ENCODE measurements at places on chromosomes 5 and 9. TPM values are rescaled to one million over a fixed set of nuclear protein-coding genes. Genes with fewer than 3 reads are reported as not detected.

GRCh38 chr5:21195145-21195544, 1207.1 kb upstream of the CDH18 start:
- DNase-seq, result no peak

- no peak for DNase-seq
These were observed 1.2 kb downstream of the SPATA24 start for GRCh38 chr5:139402561-139403158.

DNA sequence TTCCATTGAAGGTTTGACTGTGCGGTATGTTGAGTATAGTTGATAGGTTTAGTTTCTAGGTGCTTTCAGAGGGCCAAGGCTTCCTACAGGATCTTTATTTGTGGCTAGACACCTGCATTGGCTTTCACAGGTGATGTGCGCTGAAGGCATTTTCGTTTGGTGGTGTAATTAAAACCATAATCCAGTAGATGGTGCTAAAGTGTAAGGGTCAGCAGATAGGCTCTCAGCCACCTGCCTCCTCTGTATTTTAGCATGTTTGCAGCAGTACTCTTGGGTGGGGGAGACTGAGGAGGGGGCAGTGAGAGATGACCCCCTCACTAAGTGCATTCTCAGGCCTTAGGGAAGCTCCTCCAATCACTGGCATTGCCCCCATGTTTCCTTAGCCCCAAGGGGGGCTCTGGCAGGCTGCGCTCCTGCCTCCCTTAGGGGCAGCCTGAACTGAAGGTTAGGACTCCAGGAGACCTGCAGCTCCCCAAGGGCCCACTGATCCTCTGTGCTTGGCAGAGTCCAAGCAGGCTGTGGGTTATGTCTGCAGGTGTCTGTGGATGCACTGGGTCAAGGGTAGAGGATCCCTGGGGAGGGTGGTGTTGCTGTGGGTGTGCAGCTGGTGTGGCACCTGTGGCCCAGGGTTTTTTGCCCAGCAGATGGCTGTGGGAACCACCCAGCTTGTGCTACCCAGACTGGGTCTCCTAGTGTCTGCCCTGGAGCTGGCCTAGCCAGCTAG, 23.4 kb downstream of the CDK20 start:
- no peak for DNase-seq

DNA sequence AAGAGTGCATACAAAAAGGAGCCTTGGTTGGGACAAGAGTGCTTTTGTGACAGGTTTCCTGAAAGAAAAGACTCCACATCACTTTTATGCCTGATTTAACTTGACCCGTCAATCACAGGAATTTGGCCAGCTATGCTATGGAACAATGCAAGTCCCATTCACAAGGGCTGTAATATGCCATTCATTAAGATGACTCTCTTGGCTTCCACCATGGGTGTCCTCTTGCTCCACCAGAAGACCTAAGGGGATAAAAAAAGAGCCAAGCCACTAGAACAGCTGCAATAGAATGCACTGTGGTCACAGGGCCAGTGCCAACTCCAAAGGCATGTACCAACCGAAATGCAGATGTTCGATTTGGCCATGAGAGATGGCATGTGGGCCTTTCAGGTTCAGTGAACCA, 480.1 kb upstream of the MPDZ start:
- DNase-seq, result no peak

ARID3C gene
- total RNA-seq, result not detected

DNA sequence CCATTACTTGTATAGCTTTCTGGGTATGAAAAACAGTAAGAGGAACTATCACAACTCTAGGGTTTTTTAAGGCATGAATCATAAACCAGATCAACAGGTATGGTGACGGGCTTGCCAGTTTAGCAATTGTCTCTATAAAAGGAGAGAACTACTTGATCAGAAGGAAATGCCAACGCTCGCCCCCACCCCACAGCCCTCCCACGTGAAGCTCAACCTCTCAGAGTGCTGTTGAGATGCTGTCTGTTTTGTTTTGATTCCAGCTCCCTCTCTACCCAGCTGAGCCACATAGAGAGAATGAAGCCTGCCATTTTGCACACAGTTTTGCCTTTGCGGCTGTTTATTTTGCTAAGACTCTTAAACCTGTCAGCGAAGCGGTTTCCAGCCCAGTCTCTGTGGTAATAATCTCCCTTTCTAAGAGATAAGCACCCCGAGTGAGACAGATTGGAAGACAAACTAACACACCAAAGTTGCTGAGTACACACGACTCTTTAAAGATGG, 257.9 kb upstream of the ANKRD55 start:
- no peak for DNase-seq

DNA sequence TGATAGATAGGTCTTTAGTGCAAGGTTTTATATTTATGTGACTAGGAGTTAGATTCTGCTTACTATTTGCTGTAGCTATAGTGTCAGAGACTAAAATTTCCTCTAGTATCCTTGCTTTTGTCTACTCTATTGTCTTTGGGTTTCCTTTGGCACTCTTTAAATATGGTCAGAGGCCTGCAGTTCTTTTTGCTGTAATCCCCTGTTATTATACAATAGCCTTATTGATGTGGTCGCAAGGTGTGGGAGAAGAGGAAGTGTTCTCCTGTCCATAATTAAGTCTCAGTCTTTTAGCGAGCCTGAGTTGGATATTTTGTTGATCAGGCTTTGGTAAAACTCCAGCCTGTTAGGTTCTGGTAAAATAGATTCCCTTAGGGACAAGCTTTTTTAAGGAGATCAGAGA, 34.9 kb downstream of the LURAP1L start:
- DNase-seq, result no peak

NDUFB6 gene
- 80.8 TPM for total RNA-seq

- no peak for DNase-seq
These were observed 4.2 kb upstream of the FGF18 start for GRCh38 chr5:171415115-171415730.

- DNase-seq, result no peak
These were observed 89.0 kb downstream of the NLN start for GRCh38 chr5:65811004-65811403.

EGFL7 gene
- total RNA-seq, result 15.6 TPM

SLIT3 gene
- total RNA-seq, result 0.36 TPM

GRCh38 chr5:181188700-181189362, 16.2 kb downstream of the TRIM7 start:
- DNase-seq, result no peak

C7 gene
- not detected for total RNA-seq

MAML1 gene
- total RNA-seq, result 24.3 TPM

NSG2 gene
- not detected for total RNA-seq

DNA sequence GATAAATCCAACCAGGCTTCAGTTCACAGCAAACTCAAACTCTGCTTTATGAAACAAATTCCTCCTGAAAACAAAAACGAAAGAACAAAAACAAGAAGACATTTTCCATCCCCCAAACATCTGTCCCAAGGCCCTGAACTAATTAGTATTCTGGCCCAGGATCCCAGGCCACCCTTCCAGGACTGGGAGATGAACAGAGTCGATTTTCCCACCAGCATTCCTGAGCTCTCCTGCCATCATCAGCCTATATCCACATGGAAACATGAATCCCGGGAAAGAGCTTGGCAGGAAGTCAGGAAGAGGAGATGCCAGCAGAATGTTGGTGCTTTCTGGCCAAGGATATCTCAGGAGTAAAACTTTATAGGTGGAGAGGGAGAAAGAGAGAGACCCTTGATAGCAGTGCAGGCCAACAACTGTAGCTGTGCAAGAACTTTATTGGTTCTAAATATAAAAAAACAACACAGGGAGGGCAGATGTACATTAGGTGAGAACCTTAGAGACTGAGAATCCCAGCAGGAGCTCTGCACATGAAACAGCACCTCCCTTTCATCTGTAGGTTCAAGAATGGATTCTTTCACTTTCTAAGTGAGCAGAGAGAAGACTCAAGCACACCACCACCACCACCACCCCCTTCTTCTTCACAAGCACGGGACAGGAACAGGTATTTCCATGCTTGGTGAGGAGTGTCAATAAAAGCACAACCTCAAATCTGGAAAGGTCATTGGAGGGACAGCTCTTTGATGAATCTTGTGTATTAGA, 190.7 kb upstream of the TAS2R1 start:
- DNase-seq, result no peak

MYOZ3 gene
- total RNA-seq, result 2.2 TPM

- no peak for DNase-seq
These were observed 1.2 kb upstream of the RNF44 start for GRCh38 chr5:176538230-176538988.

SIT1 gene
- total RNA-seq, result not detected

FUT7 gene
- total RNA-seq, result not detected

PALM2AKAP2 gene
- 3.8 TPM for total RNA-seq

DNA sequence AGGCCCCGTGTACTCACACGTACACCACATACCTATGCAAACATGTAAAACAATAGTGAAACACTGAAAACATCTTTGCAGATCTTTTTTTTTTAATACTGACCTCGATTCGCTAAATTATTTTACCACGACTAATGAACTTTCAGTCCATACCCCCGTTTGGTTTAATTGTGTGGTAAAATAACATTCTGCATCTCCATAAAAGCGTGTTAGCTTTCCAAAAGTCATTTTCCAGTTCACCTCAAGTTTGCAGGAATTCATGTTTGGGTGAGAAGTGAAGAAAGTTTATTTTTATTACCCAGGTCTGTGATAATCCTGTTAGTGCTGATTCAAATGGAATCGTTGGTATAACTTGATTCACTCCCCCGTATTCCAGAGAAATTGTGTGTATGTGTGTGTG, 652 bp downstream of the ARSK start:
- DNase-seq, result no peak

GRCh38 chr9:108069991-108070390, 580.4 kb upstream of the KLF4 start:
- no peak for DNase-seq

DNA sequence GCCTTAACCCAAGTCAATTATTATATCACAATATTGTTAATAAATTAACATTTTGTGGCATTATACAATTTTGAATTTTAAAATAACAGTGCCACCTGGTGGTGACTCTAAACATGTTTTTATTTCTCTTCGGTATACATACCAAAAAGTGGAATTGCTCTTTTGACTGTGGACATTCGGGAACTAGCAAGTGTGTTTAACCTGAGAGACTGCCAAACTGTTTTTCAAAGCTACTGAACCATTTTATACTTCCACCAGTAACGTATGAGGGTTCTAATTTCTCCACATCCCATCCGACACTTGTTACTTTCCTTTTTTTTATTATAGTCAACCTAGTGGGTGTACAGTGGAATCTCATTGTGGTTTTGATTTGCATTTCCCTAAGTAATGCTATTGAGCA, 18.3 kb upstream of the HSDL2 start:
- no peak for DNase-seq

ECSCR gene
- total RNA-seq, result 0.12 TPM

GRCh38 chr5:109454731-109455505, 45.1 kb upstream of the PJA2 start:
- peak; percentile 12 for DNase-seq

DNA sequence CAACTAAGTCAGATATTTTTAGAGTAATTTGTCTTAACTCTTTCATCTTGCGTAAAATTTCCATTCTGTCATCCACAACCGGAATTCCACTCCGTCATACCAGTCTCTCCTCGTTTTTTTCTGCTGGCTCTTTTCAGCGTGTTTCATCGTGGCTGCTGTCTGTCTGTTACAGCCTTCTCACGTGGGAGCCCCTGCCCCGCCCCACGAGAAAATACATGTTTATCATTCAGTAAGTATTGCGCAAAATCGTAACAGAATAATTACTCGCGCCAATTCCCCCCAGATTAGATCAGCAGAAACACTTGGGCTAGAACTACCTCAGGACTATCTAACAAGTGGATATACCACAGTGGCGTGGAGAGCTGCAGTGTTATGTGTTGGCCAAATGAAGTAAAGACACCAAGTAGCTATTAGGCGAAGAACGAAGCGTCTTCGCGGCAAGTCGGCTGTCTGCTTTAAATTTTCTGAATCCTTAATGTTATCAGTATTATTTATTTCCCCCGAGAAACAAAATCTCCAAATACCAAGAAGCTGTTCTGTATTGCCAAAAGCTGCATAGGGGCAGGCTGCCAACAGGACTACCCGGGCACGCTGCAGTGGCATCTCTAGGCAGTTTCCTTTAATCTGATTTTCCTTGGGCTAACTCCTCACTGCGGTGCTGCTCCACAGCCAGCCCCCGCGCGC, 566 bp upstream of the FOCAD start:
- DNase-seq, result no peak

GRCh38 chr9:7237473-7238246, 479.9 kb downstream of the KDM4C start:
- no peak for DNase-seq

- no peak for DNase-seq
These were observed 332.2 kb downstream of the TMEM167A start for GRCh38 chr5:82745016-82745415.

RLN2 gene
- 6.0 TPM for total RNA-seq

PCDHGA1 gene
- total RNA-seq, result 0.75 TPM

BARHL1 gene
- not detected for total RNA-seq

GRCh38 chr5:149635394-149635793, 54.1 kb downstream of the ARHGEF37 start:
- no peak for DNase-seq

MFAP3 gene
- total RNA-seq, result 35.3 TPM

- DNase-seq, result no peak
These were observed 930 bp downstream of the ANKS6 start for GRCh38 chr9:98795295-98795955.

DNA sequence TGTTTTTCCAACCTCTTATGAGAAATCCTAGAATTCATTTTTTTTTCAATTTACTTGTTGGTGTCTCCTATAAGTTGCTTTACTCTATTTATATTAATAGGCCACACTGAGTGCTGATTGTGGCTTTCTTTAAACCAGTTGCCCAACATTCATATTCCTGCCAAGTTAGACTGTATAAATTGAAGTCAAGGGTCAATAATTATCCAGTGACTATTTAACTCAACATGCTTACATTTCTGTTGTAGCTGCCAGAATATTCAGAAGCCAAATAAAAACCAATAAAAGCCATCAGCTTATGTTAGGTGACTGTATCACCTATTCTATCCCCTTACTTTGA, 169.0 kb downstream of the PTPRD start:
- DNase-seq, result no peak

- DNase-seq, result no peak
These were observed 94.9 kb downstream of the SREK1 start for GRCh38 chr5:66239034-66239433.

MRPL36 gene
- total RNA-seq, result 57.9 TPM

- DNase-seq, result no peak
These were observed 12.8 kb downstream of the SLCO4C1 start for GRCh38 chr5:102283102-102283797.

GRCh38 chr5:154190595-154191304, at the start of gene GALNT10:
GALNT10 (plus strand) TSS chr5:154190733; CDS start chr5:154190867, 134 bp downstream.
- no peak for DNase-seq

IRX2 gene
- total RNA-seq, result 17.2 TPM

- no peak for DNase-seq
These were observed 398 bp downstream of the RAPGEF6 start for GRCh38 chr5:131634666-131634995.

DNA sequence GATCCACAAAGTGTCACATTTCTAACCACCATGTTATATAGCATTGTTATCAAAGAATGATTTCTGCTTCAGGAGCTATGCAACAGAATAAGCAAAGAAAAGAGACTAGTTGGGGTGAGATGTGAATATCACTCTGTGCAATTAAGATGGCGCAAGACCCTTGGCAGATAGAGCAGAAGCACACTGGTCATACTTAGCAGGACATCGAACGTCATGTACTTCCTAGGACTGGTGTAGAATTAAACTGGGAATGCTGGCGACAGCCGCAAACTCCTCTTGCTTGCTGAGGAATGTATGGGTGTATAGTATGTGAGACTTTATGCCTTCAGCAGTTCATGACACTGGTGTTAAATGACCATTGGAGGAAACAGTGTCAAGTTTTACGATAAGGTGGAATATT, 207.0 kb downstream of the LRRC70 start:
- DNase-seq, result no peak

- DNase-seq, result no peak
These were observed 6.4 kb upstream of the ABLIM3 start for GRCh38 chr5:149134778-149135500.

INSL4 gene
- total RNA-seq, result not detected

Measured in epithelial cell of proximal tubule (primary cell).